ENCODE measurements at places on chromosomes 5 and 9. TPM values are rescaled to one million over a fixed set of nuclear protein-coding genes. Genes with fewer than 3 reads are reported as not detected.

Gene PDE8B
- 1.1 TPM for total RNA-seq

DNA sequence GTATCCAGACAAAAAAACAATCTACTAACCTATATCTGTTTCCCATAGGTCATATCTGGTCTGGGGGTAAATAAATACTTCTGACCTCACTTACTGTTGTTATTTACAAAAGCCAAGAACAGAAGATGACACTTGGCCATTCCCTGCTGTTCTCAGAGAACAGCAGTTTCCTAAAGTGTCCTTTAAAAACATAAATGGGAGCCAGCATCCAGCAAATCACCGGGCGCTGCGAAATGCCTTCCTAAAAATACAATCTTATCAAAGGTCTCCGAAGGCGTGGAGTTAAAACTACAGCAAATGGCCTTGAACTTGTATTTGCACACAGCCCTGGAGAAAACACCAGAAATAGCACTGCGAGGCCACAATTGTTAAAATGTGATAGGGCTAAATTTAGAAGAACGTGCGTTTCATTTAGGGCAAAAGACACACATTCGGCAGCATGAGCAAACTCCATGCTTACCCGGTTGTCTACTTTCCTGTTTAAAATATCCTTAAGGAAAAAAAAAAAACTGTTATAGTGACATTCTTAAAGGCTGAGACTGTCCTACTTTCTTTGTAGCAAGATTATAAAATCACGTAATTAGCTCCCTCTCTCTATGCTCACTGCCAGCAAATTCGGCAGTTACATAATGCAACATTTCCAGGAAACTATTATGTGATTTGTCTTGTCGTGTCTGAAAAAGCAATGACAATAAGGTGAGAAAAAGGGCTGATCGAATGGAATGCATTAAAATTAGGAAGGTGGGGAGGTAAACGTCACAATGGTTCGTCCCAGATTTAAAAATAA, 1.5 kb downstream of the NFIL3 start:
- H3K4me1 ChIP-seq: peaks cover 36% of the 10 kb centered on the region
- H3K4me3 ChIP-seq: peak overlapping the region; percentile 96
- H3K36me3 ChIP-seq: peaks cover 5% of the 10 kb centered on the region
- H3K27me3 ChIP-seq: peaks cover 28% of the 10 kb centered on the region

Gene NMRK1
- 6.1 TPM for total RNA-seq

- peaks cover 2% of the 10 kb centered on the region for H3K4me1 ChIP-seq
- no peaks in the 10 kb centered on the region for H3K27me3 ChIP-seq
- DNase-seq: no peak
- H3K36me3 ChIP-seq: peaks cover 5% of the 10 kb centered on the region
- H3K27ac ChIP-seq: no peak overlapping the region
- H3K4me3 ChIP-seq: no peak overlapping the region
Observed at GRCh38 chr9:19239955-19240354, 9.5 kb downstream of the DENND4C start.

Gene CREBRF
- total RNA-seq: 16.6 TPM

Gene PFN3
- total RNA-seq: not detected

DNA sequence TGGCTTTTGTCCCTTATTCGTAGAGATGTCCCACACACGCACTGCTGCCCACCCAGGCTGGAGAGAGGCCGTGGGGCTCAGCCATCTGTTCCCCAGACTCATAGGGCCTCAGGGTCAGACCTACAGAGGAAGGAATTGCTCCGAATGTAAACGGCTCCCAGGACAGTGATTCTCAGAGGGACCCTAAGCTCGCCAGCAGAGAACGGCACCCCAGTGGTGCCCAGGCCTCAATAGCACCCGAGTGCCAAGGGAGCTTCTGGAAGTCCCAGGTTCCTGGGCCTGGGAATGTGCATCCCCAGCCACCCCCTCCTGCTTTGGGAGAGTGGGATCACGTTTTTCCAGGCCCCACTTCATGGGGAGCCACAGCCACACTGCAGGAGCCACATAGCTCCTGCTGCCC, 32.9 kb upstream of the CNOT6 start:
- H3K36me3 ChIP-seq: peaks cover 12% of the 10 kb centered on the region
- no peak overlapping the region for H3K4me3 ChIP-seq
- no peak for DNase-seq
- H3K4me1 ChIP-seq: no peaks in the 10 kb centered on the region
- H3K27ac ChIP-seq: no peak overlapping the region
- H3K27me3 ChIP-seq: peaks cover 8% of the 10 kb centered on the region

Gene C9orf40
- total RNA-seq: 10.4 TPM

DNA sequence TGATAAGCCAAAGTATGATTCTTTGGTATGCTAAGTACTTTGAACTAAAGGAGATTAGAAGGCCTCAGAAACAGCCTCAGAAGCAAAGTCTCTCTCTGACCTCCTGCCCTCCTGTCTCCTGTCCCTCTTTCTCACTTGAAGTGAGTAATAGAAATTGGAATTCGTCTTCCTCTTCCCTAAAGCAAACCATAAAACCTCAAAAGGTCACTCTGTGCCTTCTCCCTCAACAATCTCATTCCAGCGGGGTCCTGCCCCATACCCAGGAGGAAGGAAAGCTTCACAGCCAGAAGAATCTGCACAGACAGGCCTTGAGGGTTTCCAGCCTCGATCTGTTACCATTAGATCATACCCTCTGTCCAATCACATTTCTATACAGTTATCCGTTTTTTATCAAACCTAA, 87.8 kb downstream of the HAPLN1 start:
- H3K4me1 ChIP-seq: no peaks in the 10 kb centered on the region
- no peak overlapping the region for H3K4me3 ChIP-seq
- no peak for DNase-seq
- H3K27ac ChIP-seq: no peak overlapping the region
- H3K27me3 ChIP-seq: no peaks in the 10 kb centered on the region

DNA sequence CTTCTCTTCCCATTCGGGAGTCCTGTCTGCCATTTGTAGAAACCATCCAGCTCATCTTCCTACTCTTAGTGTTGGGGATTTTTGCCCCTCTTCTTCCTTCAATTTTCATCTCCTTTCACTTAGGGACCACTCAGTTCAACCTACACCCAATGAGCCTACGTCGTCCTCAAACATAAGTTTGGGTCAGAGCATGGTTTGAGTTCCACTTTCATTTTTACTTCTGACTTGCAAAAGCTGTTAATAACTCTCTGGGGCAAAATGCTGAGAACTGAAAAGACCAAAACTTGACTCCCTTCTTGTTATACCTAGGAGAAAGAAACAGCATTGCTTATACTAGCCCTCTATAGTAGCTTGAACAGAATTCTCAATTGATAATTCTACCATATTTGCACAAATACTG, 381.5 kb upstream of the MPDZ start:
- H3K4me3 ChIP-seq: no peak overlapping the region
- H3K27me3 ChIP-seq: peaks cover 1% of the 10 kb centered on the region
- no peak overlapping the region for H3K27ac ChIP-seq
- DNase-seq: no peak
- no peaks in the 10 kb centered on the region for H3K4me1 ChIP-seq

Gene PCDHGA3
- 10.4 TPM for total RNA-seq

- H3K27me3 ChIP-seq: peaks cover 18% of the 10 kb centered on the region
- H3K36me3 ChIP-seq: peaks cover 26% of the 10 kb centered on the region
- no peak overlapping the region for H3K27ac ChIP-seq
- H3K4me1 ChIP-seq: peaks cover 2% of the 10 kb centered on the region
- no peak overlapping the region for H3K4me3 ChIP-seq
Observed at GRCh38 chr9:23638011-23638410, 188.0 kb downstream of the ELAVL2 start.

Gene DOLK
- 16.6 TPM for total RNA-seq

GRCh38 chr9:15310107-15310850, 3.3 kb upstream of the TTC39B start:
- no peak for DNase-seq
- no peak overlapping the region for H3K4me3 ChIP-seq
- H3K27ac ChIP-seq: no peak overlapping the region
- peaks cover 4% of the 10 kb centered on the region for H3K36me3 ChIP-seq
- peaks cover 1% of the 10 kb centered on the region for H3K27me3 ChIP-seq

GRCh38 chr5:140358738-140359310, 1.2 kb upstream of the SLC4A9 start:
- DNase-seq: peak; percentile 53
- no peak overlapping the region for H3K4me3 ChIP-seq
- peaks cover 5% of the 10 kb centered on the region for H3K27me3 ChIP-seq
- H3K36me3 ChIP-seq: no peaks in the 10 kb centered on the region

Gene CCDC192
- not detected for total RNA-seq

All from glutamatergic neuron (in vitro differentiated cells).